ENCODE measurements at places on chromosomes 16 and 17.

- DNase-seq = no peak
Measured at GRCh38 chr16:53809088-53809932, 105.4 kb downstream of the FTO start.

GRCh38 chr17:50354198-50354597 is 8.3 kb downstream of the XYLT2 start:
- no peak for DNase-seq

GRCh38 chr17:9557161-9557755 is 18.4 kb downstream of the STX8 start:
- no peak for DNase-seq

DNA sequence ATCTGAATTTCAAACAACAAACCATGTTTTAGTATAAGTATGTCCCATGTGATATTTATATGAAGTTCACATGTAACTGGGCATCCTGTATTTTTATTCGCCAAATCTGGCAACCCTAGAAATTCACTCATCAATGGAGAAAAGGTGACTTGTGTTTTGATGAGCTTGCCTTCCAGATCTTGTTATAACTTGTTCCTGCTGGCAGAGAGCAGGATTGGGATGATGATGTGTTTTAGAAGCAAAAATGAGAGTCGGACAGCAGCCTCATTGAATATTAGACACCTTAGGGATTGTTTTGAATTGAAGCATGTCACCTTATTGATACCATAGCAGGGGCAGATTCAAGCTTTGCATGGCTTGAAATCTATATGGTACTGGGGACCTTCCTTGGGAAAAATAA is 85.4 kb upstream of the MED13 start:
- no peak for DNase-seq

DNA sequence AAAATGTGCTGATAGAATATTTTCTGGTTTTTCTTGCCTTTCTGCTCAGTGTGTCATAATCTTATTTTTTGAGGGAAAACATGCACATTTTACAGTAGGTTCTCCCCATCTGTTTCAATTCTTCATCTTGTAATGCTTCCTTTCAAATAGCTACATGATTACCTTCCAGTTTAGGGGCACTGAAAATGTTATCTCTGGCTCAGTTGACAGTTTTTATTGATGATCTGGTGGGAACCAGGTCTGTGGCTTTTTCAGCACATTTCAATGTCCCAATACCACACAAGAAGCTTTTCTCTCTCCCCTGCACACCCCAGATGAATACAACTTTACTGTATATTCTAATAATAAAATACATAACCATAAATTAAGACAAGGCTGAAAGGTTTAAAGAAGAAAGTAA is 36.5 kb downstream of the FTO start:
- DNase-seq = no peak

All from stimulated activated CD4-positive, alpha-beta T cell treated with anti-CD3 and anti-CD28 coated beads, Interleukin-4, amount 100 ng/mL, for 1 hour (primary cell).